ENCODE measurements at places on chromosomes 12 and 14. TPM values are rescaled to one million over a fixed set of nuclear protein-coding genes. Genes with fewer than 3 reads are reported as not detected.

DNA sequence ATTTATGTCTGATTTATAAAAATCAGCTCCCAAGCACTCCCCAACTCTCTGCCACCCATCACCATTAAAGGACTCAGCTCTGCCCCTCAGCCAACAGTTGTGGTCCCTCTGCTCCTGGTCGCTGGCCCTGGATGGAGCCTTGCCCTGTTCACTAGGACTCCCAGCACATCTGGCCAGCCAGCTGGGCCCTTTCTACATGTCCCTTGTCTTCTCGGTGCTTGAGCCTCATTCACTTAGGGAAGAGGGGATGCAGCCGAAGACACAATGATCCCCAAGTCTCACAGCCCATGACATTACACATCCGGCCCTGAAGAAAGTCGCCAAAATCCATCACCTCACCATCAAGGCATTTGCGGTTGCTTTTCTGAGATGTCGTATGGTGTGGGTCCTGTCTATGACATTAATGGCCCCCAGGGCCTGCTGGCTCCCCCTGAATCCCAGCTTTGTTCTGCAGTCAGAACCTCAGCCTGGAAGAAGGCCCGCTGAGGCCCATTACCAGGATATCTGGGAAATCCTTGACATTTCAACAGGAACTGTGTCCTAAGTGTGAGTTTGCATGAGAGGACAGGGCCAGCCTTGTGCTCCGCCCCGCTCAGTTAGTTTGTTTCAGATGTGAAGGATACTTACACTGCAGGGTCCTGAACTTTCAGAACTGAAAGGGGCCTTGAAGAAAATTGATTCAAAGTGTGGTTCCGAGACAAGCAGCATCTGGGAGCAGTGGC lies 19.1 kb downstream of the TSPAN11 start:
- peak; percentile 26 for DNase-seq

GRCh38 chr12:76690921-76691700 lies 72.8 kb upstream of the ZDHHC17 start:
- no peak for DNase-seq

DNA sequence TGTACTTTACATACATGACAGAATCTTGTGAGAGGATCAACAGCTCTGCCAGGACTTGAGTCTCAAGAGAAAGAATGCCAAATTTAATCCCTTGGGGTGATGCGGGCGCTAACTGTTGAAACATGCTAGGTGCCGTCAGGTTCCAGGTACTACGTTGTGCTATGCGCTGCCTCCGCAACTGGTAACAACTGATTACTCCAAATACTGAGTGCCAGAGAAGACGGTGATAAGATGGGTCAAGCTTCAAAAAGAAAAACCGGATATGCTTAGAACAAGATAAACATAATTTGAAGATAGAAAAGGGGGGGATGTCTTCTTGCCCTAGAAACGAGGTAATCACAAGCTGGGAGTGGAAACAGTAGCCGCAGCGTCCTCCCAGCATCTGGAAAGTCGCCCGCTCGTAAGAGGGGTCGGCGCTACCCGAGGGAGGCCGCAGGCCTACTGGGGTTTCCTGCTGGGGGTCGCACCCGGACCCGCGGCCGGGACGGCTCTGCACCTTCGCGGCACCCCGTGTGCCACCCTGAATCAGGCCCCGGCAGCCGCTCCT lies 678 bp downstream of the ZBTB25 start:
- no peak for DNase-seq

DNA sequence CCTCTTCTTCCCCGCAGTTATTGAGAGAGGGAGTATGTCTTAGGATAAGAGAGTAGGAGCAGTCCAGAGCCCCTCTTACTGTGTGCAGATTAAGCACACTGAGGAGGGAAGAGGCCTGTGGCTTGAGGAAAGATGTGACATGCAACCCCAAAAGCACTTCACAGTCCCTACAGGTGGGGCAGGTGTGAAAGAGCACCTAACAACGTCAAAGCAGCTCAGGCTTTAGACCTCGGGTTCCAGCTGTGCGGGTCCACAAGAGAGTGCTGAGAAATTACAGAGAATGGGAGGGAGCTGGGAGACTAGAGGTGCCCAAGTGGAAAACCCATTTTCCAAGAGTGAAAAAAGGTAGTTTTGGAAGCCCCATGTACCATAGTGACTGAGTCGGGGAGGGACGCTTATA lies 127.6 kb downstream of the SLC25A47 start:
- no peak for DNase-seq

- no peak for DNase-seq
Observed at GRCh38 chr14:101586531-101587430, 25.5 kb downstream of the DIO3 start.

DNA sequence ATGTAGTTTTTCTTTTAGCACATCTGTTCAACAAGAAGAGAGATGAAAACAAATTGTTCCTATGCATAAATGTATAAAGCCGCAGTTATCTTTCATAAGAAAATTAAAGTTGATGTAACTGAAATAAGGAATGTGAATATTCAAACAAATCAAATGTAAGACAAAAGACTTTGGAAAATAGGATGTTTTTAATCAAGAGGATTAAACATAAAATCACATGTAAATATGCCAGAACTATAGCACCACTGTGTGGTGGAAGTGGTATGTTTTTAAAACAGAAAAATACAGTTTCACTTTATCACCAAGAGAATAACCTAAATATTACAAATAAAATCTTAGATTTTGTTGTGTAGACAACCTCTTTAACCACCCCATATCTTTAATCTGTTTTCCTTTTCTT lies 40.4 kb downstream of the CAPS2 start:
- DNase-seq: peak; percentile 2

GLIPR1L1 gene
- not detected for total RNA-seq
